ENCODE measurements at places on chromosomes 1 and 21.

- DNase-seq = no peak
These were observed 154.6 kb downstream of the PLA2G4A start for GRCh38 chr1:186983327-186983726.

DNA sequence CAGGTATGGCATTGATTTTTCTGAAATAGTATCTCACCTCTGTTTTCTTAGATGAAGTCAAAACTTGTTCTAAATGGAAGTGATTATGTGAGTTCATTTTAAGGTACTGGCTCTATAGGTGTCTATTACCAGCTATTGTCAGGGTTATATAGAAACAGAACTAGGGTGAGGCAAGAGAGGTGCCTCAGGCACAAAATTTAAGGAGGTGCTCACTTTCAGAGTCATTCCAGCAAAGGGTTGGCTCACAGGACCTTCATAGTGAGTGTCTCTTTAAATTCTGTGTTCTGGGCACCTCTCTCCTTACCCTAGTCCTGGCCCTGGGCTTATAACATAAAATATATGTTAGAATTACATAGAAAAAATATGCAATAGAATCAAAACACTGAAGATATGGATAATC, 49.3 kb downstream of the KIAA0319L start:
- no peak for DNase-seq

DNA sequence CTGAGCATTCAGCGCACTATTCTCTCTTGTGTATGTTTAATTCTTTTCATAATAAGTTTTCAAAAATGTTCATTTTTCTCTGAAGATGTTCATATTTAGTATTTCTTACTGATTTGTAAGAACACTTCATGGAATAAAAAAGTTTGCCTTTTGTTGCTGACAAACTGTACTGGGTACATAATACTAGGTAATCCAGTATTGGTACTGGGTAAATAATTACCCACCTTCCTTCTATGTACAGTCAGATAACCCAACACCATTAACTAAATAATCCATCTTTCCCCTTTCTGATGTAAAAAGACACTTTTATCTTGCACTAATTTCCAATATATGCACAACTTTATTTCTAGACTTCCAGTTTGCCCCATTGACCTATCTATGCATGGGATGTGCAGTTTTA, 23.9 kb downstream of the APP start:
- no peak for DNase-seq

DNA sequence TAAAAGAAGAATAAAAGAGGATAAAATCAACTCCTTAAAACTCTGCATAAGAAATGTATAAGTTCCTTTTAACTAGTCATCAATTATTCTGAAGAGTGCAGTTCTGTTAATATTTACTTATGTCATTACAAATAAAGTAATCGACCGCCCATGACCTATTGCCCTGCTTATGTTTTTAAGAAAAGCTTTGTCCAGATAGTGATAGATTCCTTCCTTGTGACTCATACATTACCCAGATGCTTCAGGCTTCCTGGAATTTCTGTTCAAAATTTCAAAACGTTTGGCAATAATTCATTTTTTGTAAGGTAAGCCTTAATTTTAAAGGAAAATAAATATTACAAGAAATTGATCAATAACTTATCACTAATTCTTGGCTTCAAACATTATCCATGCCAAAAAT, 918.2 kb upstream of the ADGRL2 start:
- no peak for DNase-seq

GRCh38 chr1:207807326-207807689, 55.5 kb downstream of the CD46 start:
- no peak for DNase-seq

GRCh38 chr1:186497651-186498050, 36.7 kb upstream of the PDC start:
- no peak for DNase-seq

GRCh38 chr21:42254651-42255601, 36.0 kb downstream of the ABCG1 start:
- DNase-seq = no peak

GRCh38 chr1:155125946-155126555, 1.6 kb upstream of the EFNA1 start:
- no peak for DNase-seq

DNA sequence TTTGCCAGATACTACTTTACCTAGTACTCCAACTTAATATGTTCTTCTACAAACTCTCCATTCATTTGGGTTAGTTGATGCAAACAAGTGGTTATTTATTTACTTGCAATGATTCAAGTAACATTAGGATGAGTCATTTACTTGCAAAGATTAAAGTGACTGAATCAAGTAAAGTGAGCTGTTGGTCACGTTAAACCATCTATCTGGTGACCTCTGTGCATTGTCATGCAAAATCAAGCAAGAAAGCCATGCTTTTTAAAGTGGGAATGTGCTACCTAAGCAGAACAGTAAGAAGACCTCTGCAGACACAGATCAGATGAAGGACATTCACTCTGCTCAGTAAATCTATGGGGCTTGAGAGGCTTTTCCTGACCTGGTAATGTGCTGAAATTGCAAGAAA, 254.7 kb downstream of the LRRIQ3 start:
- DNase-seq = no peak

GRCh38 chr1:207885129-207886032, 25.5 kb downstream of the CD34 start:
- DNase-seq = no peak

GRCh38 chr1:98267423-98267822, 346.6 kb upstream of the DPYD start:
- DNase-seq = no peak

DNA sequence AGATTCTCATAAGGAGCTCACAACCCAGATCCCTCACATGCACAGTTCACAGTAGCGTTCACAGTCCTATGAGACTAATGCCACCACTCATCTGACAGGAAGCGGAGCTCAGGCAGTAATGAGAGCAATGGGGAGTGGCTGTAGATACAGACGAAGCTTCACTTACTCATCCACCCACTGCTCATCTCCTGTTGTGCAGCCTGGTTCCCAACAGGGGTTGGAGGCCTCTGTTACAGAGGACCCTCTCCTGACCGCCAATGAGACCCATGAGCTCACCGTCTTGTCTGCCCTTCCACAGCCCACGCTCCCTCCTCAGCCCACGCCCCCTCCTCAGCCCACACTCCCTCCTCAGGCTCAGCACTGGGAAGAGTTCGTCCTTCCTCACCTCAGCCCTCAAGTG, 39.6 kb downstream of the RSPH1 start:
- no peak for DNase-seq

DNA sequence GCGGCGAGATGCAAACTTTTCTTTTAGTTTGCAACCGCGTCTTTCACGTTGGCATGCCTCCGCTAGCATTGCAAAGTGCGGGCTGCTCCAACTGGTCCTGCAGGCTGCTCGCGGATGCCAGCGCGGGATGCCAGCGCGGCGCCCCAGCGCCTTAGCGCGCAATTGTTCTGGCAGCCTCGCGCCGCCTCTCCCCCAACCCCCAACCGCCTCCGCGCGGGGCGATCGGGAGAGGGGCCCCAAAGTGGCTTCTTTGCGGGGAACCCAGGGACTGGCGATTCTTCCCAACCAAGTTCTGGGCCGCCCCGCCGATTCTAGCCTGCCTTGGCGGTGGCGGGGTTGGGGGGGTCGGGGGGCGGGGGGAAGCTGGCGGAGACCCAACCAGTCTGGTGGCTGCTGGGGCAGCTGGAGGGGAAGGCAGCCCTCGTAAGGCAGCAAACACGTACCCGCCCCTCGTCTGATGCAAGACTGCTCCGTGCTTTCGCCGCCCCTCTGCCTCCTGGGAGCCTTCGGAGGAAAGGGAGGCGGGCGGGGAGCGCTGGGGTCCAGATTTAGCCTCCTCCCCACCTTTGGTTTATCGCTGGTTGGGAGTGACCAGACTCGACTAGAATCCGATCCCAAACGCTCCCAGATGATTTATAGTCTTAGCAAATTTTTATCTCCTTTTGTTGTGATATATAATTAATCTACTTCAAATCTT, 756 bp downstream of the PHGDH start:
- no peak for DNase-seq

DNA sequence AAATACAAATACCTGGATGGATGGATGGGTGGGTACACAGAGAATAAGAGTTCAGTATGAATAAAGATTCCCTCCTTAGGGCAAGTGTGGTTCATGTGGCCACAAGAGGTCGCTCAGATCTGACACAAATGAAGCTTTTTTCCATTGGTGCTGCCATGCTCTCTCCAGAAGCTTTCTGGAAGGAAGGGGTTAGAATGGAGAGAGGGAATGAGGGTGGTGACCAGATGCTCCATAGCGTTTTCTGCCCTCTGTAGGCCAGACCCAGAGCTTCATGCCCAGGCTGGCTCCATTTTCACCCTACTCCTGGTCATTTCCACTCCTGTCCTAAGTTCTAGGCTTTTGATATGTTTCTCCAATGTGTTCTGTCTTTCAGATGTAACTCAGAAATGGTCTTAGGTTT, 3.3 kb upstream of the FCRL6 start:
- peak; percentile 27 for DNase-seq

- peak; percentile 97 for DNase-seq
These were observed 54.3 kb upstream of the TARBP1 start for GRCh38 chr1:234533034-234533891.

DNA sequence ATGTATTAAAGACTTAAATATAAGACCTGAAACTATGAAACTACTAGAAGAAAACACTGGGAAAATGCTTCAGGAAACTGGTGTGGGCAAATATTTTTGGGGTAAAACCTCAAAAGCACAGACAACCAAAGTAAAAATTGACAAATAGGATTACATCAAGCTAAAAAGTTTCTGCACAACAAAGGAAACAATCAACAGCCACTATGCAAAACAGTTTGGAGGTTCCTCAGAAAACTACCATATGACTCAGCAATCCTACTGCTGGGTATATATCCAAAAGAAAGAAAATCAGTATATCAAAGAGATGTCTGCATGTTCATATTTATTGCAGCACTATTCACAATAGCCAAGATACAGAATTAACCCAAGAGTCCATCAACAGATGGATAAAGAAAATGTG, 17.1 kb downstream of the TSHB start:
- DNase-seq = no peak

GRCh38 chr21:37128076-37128475, 55.0 kb downstream of the TTC3 start:
- DNase-seq = no peak

DNA sequence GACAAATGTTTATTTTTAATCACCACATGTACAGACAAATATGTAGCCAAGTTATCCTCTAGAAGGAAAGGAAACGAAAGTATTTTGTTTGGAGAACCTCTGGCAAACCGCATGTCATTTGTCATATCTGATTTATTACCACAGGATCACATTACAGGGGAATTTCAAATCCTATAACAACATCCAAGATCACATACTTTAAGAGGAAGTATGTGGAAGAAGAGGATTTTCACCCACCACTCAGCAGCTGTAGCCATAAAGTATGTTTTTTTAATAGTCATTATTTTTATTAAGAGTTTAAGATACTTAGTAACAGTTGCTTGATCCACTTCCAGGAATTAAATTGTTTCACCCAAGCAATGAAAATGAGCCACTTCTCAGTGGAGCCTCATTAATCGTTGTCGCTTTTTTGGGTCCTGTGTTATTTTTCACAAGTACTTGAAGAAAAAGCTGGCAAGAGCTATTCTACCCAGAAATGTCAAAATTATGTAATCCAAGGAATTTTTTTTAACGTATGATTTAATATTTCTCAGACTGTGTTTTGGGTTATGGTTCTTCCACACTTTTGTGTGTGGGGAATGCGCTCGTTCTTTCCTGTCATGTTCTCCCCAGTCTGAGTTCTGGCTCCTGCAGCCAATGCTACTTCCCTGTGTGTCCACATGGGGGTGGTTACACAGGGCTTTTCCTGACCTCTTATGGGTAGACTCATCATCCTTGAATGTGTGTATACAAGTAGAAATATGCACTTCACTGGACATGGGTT, 6.9 kb downstream of the SERTAD4 start:
- no peak for DNase-seq

GRCh38 chr1:20787840-20788795, 1.0 kb upstream of the HP1BP3 start:
- peak; percentile 14 for DNase-seq

Measured in epithelial cell of prostate (primary cell).